Upper lobe of left lung (tissue), 6 donors: ENCODE measurements at places on chromosomes 16 and 17. TPM values are rescaled to one million over a fixed set of nuclear protein-coding genes. Genes with fewer than 3 reads are reported as not detected.
A peak's percentile ranks its signal among the peaks of the same experiment; 100 is the strongest.

KIF19 gene
- total RNA-seq = 0.46 TPM

DLG4 gene
- total RNA-seq = 32.5 TPM

OTOP3 gene
- not detected for total RNA-seq

PRSS53 gene
- total RNA-seq = 2.1 TPM

DNA sequence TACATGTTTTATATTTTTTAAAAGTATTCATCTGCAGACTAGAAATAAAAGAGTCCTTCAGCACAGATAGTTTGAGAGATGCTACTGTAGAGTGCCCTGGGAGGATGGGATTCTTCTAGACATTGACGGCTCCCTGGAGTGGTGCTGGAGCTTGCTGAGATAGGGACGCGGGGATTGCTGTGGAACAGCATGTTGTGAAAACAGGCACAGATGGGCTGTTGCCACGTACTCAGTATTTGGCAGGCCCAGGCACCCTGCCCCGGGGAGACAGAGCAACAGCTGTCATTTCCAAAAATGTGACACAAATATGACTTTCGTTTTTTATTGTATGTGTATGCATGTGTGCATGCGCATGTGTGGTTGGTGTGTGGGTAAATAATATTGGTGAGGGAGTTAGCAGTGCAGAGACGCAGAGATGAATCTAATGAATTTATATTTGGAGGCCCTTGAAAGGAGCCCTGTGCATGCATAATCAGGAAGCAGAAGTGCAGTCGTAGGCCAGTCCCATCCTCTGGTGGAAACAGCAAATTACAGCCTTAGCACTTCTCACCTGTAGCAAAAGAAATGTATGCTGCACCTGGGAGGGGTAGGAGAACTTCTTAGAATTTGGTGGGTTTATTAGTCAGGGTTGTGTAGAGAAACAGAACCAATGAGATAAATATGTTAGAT lies 6.2 kb upstream of the ABCA8 start:
- DNase-seq = no peak

GRCh38 chr16:35574011-35574410 lies 2114.6 kb downstream of the TP53TG3F start:
- DNase-seq = no peak

DNA sequence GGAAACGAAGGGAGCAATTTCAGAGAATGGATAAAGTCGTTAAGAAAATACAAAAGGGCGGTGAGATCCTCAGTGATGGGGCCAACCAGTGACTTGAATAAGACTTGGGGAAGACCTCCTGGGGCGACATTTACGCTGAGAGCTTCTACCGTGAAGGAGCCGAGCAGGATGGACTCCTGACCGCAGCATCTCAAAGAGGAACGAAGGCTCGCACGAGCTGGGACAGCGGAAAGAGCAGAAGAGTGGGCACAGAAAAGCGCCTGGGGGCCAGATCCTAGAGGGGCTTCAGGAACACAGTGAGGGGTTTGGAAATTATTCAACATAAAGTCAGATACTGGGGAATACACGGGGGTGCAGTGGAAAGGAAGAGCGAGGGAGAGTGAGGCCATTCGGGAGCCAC lies 17.5 kb downstream of the ZNF750 start:
- DNase-seq = no peak

DNA sequence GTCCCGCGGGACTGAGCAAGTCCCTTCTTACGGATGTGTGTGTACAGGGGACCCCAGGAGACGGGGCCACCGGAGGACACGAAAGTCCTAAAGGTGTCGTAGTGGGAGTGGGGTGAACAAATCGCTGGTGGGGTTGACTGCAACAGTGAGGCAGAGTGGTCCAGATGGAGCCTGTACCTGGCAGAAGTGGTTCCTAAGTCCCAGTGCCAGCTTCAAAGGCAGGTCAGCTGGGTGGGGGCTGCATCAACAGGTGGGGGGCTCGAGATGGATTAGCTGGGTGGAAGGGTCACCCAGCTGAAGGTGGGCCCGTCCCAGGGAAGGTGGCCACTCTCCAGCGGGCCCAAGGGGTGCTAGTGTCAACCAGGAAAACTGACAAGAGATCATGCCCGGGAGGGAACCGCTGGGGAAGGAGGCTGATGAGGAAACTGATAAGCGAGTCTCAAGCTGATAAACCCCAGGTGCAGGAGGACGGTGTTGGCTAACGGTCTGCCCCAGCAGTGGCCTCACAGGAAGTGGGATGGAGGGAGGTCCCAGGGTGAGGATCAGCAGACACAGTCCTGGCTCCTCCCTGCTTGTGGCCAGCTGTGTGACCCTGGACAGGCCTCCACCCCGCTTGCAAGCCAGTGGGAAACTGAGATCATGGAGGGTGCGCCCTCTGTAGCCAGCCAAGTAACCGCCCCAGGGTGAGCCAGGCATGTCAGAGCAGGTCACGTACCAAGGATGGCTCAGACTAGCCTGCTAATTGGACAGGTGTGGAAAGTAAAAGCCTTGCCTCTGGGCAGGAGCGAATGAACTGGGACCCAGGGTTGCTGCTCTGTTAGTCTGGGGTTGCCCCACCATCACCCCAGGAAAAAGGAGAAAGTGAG lies 1.0 kb downstream of the ORAI3 start:
- DNase-seq = no peak

GRCh38 chr17:43874293-43874692 lies 27.3 kb downstream of the CD300LG start:
- DNase-seq = no peak

- DNase-seq = peak; percentile 92
These were observed 530 bp downstream of the PCGF2 start for GRCh38 chr17:38747463-38748148.

- no peak for DNase-seq
These were observed 13.0 kb upstream of the KRT19 start for GRCh38 chr17:41540921-41541625.

DNA sequence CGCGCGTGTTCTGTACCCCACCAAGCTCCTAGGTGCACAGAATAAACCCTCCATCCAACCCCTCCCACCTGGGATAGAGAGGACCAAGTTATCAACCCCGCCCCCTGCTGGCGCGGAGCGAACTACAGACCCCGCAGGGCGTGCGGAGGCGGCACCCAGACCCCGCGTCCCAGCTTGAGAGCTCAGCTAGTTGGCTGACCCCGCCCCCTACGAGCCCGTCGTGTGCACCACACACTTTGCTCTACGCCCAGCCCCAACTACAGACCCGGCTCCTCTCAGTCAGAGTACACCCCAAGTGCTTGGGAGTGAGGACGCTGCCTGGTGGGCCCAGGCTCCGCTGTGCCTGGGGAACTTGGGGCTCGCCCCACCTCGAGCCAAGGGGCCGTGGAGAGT lies 1.5 kb downstream of the GRIN2A start:
- no peak for DNase-seq

- peak; percentile 51 for DNase-seq
These were observed 1.8 kb downstream of the SLC12A4 start for GRCh38 chr16:67966549-67967182.

GRCh38 chr16:64384636-64385035 lies 737.2 kb downstream of the CDH11 start:
- DNase-seq = no peak

GRCh38 chr17:12510535-12510934 lies 155.2 kb upstream of the MYOCD start:
- no peak for DNase-seq

GRCh38 chr17:8466456-8466855 lies 30.8 kb downstream of the NDEL1 start:
- no peak for DNase-seq

GRCh38 chr17:7886227-7887037 lies 2.2 kb upstream of the CHD3 start:
- DNase-seq = peak; percentile 42

DNA sequence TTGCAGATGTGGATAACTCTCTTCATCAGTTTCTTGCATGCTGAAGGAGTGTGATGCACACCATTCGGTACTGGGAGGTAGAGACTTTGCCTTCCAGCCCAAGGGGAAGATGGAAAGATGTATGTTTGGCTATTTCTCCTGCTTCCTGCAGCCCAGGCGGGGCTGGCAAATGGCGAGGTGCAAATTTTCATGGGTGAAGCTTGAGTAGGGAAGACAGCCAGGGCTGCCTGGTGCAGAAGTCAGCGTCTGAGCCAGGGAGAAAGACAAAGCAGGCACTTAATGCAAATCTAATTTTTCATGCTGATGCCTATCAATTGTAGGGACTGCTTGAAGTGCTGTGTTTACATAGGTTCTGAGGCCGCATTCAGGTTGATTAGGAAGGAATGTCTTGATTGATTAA lies 384.7 kb upstream of the EEF2KMT start:
- no peak for DNase-seq

DNA sequence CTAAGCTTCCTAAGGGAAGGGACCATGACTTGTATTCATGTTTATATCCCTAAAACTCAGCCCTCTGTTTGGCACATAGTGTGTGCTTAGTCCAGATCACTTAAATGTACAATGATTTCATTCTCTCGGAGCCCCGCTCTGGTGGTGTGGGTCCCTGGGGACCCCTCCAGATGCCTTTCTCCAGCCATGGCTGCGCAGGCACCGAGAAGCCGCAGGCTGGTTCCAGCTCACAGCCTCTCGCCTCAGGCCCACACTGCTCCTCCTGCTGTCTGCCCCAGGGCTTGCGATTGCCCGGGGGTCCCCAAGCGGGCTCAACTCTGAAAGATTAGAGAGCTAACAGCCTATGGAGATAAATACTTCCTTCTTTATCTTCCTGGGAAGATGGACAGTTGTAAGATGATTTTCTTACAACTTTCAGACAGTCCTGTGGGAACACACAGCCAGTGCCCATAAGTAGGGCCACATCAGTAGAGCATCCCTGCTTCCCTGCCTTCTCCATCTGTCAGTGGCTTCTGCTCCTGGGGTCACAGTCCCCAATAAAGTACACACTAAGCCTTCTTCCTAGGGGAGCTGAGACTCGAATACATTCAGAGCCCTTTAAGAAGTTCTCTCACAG lies 66.2 kb downstream of the CENPV start:
- no peak for DNase-seq

DNA sequence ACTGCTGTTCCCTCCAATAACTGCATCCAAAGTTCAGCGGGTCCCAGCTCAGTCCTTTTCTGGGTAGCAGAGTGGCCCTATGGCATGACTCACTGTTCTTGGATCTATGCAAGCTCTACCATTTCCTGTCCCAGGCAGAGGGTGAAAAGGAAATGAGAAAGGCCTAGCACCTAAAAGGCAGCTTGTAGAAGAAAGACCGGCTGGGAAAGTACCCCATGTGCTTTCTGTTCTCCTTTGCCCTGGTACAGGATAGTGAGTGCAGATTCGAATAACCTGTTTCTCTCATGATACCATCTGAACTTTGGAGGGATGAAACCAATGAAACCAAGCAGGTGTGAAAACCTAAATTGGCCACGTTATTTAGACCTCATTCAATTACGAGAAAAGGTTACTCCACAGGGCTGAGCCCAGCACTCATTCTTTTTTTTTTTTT lies 12.7 kb upstream of the HASPIN start:
- DNase-seq = peak; percentile 52

GRCh38 chr17:56598466-56598865 lies 5.0 kb downstream of the NOG start:
- DNase-seq = no peak

DNA sequence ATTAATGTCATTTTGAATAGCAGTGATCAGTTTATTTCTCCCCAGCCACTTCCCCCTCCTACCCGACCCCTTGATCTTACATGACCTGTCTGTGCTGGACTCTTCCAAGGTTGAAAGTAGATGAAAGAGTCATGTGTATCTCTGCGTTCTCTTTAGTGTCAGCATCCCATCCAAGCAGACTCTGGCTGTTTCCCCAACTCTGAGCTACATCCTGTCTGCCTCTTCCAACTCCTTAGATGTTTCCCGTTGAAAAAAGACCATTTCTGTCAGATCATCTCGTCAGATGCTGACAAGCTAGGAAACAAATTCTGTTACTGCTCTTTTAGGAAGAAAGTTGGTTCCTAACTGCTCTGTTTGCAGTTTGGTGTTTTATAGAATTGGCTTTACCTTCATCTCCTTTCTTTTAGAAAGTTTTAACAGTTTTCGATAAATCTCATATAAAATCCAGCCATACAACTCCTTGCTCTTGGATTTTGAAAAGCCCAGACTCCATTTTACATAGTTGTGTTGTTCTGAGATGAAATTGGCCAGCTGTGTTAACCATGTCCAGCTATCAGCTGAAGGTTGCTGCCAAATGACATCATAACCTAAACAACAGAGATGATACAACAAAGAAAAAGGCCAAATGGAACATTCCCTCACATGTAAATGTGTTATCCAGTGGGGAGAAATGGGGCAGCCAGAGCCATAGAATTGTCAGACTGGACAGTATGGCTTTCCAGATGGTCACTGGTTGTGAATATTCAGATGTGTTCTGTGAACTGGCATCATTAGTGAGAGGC lies 43.5 kb downstream of the CYB561 start:
- DNase-seq = no peak

GRCh38 chr17:40283662-40284061 lies 4.0 kb upstream of the CDC6 start:
- no peak for DNase-seq

GRCh38 chr17:20302246-20302917 lies 165.0 kb downstream of the LGALS9B start:
- no peak for DNase-seq

DNA sequence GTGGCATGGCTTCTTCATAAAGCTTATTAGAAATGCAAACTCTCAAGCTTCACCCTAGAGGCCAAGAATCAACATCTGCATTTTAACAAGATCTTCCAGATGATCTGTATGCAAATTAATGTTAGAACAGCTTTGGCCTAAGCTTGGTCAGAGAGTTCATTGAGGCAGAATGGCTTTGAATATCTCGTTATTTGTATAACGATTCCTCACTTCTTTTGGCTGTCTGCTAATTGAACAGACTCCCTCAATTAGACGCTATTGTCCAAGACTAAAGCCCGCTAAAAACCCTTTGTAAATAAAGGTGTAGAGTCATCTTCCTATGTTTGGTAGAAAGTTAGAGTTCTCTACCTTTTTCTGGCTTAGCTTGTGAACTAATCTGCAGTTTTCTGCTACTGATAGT lies 1453.7 kb downstream of the CDH8 start:
- no peak for DNase-seq
